Stimulated activated naive B cell treated with anti-CD40 and anti-IgM and Interleukin-4, amounts not matched to agents 10 μg/mL and 1 μg/mL and 100 μg/mL, for 72 hours (primary cell): ENCODE measurements at places on chromosomes 3 and 15.

DNA sequence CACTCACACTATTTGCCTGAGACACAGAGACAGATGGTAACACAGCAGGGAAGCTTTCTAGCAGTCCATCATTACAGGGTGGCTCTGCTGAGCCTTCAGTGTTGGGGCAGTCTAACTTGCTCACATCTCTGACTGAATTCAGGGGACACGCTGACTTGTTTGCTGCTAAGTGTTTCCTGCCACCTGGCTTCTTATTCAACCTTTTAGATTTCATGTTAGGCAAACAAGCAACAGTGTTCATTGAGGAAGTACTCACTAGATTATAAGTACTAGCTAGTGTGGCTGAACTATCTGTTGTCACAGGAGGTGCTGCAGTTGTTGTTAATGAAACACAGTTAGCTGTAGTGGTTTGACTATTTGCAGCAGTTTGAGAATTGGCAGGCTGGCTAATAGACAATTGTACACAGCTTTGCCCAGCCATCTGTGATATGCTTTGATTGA is 37.3 kb downstream of the USF3 start:
- peak; percentile 8 for DNase-seq

- DNase-seq: no peak
Measured at GRCh38 chr3:182258538-182259177, 534.6 kb upstream of the ATP11B start.

DNA sequence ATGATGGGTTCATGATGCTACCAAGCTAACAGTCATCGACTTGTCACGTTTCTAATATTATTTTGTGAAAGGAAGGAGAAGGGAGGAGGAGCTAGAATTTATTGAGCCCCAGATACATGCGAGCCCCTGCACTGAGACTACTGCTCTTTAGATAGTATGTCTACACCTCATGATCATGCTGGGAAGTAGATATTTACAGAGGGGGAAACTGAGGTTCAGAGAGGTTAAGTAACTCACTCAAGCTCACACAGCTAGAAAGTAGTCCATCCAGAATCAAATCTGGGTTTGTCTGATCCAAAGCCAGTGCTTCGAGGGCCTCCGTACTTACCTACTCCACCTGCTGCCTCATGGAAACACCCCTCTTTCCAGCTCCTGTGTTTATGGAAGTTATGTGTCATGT is 38.8 kb upstream of the DLG1 start:
- no peak for DNase-seq

DNA sequence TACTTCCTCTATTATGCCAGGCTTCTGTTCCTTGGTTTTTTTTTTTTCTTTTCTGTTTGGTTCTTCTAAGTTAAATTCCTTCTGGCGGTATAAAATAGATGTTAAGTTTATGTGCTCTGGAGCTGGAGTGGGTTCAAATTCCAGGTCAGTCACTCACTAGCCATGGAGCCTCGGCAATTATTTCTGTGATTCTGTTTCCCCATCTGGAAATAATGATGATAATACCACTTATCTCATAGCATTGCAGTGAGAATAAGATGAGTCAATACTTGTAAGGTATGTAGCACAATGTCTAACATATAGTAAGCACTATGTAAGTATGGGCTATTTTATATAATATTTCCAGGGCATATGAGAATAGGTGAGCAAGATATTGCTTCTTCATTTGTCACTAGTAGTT is 33.2 kb upstream of the ZDHHC23 start:
- DNase-seq: no peak

DNA sequence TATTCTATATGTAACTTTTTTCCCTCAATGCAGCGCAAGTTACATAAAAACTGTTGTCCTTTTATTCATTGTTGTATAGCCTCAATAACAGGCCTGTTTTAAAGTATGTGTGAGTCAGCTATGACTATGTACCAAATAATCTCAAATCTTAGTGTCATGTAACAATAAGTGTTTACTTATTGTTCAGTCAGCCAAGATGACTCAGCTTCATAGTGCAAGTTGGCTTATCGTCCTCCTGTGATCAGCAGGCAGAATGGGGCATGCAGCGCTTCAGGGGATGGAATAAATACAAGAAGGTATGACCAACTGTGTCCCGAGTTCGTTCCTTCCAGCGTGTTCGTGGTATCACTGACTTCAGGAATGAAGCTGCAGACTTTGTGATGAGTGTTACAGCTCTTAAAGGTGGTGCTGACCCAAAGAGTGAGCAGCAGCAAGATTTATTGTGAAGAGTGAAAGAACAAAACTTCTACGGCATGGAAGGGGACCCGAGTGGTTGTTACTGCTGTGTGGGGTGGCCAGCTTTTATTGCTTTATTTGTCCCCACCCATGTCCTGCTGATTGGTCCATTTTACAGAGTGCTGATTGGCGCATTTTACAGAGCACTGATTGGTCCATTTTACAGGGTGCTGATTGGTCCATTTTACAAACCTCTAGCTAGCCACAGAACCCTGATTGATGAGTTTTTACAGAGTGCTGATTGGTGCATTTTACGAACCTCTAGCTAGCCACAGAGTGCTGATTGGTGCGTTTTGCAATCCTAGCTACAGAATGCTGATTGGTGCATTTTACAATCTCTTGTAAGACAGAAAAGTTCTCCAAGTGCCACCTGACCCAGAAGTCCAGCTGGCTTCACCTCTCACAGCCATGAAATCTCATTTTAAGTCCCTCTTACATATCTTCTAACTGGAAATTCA is 1016.0 kb downstream of the MCTP2 start:
- no peak for DNase-seq

DNA sequence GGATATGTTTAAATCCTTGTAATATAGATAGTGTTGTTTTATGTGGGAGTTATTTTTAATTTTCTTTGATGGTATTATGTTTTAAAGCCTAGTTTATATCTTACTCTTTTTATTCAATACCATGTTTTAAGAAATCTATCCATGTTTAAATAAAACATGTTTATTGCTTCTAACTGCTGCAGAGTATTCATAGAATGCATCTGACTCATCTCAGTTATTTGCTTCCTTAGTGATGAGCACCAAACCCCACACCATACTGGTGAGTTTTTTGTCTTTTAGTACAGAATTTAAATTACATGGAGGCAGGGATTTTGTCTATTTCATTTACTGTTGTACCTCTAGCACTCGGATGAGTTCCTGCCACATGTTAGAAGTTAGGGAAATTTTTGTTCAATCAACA is 209.2 kb downstream of the NSUN3 start:
- no peak for DNase-seq
